ENCODE measurements at places on chromosomes 7 and 10.
A peak's percentile ranks its signal among the peaks of the same experiment; 100 is the strongest.

DNA sequence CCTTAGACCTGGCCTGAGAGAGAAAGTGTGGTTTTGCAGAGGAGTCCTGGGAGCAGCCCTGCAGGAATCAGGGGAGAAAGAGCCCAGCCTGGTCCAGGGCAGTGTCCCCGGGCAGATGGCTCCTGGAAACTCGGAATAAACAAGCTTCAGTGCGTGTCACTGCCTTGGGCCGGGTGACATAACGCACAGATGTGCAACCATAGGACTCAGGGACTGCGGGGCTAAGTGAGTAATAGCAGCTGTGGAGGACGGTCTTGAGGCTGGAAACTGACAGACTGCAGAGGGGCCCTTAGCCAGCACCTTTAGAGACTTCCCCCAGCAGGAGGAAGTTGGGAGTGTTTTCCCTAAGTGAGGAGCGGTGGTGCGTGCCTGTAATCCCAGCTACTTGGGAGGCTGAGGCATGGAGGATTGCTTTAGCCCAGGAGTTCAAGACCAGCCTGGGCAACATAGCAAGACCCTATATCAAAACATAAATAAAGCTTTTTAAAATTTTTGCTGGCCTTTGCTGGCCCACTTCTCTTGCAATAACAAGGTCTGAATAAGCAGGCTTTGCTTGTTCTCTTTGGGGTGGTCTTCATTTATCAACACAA lies 5.3 kb upstream of the CLIP2 start:
- no peak for DNase-seq

- DNase-seq: no peak
Measured at GRCh38 chr10:96138102-96138501, 8.0 kb downstream of the ZNF518A start.

- DNase-seq: no peak
Measured at GRCh38 chr7:74365322-74366022, 76.3 kb downstream of the CLIP2 start.

DNA sequence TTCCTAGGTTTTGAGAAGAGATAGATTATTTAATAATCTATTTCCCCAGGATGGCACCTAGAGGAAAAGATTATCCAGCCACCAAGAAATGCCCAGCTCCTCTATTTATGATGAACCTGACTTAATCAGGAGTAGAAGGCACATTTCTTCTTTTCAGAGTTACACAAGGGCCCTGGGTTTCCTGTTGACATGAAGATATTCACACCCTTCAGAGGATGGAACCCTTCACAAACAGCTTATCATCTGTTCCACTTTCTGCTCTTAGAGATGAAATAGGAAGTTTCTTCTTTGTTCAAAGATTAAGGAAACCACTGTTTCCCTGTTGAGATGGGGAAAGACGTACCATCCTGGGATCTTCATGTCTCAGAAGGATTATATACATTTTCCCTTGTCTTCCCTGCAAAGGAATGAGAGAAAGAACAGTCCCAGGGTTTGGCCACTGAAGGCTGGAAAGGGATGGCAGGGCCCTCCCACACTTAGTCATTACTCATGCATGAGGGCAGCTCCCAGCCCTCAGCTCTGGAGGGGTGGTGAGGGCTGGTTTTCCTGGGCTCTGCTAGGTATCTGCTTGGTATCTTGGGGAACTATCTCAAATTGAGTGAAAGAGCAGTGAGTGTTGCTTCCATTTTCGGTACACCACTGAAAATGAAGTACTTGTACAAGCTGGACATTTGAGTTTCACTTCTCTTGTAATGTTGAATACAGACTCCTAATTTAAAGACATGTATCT lies 64.0 kb downstream of the MTPAP start:
- DNase-seq: no peak

DNA sequence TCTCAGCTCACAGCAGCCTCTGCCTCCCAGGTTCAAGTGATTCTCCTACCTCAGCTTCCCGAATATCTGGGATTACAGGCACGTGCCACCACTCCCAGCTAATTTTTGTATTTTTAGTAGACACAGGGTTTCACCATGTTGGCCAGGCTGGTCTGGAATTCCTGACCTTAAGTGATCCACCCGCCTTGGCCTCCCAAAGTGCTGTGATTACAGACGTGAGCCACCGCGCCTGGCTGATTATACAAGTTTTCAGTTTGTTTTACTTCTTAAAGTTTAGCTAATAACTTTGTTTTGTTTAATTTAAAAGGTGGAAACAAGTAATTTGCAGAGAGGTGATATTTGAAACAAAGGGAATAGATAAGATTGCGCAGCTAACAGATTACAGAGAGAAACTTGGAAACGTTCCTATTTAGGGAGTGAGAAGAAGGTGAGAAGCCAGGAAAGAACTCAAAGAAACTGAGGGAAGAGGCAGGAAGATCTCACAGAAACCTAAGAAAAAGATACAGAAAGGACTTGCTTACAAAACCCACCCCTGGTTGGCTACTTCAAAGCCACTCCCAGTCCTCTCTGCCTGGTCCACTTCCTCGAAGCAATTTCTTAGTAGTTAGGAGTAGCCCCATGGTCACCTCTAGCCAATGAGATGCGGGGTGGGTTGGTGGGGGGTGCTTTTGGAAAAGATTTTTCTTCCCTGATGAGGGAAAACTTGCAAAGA lies 15.0 kb upstream of the PDLIM1 start:
- DNase-seq: no peak

GRCh38 chr10:86693721-86694369 lies 25.5 kb downstream of the LDB3 start:
- DNase-seq: no peak

GRCh38 chr7:157404845-157405481 lies 68.2 kb downstream of the DNAJB6 start:
- no peak for DNase-seq

GRCh38 chr10:75180592-75180991 lies 30.0 kb upstream of the VDAC2 start:
- DNase-seq: no peak

GRCh38 chr10:6734286-6734685 lies 154.2 kb upstream of the PRKCQ start:
- DNase-seq: no peak

- no peak for DNase-seq
Measured at GRCh38 chr10:114245121-114245791, 6.2 kb downstream of the VWA2 start.

- no peak for DNase-seq
Measured at GRCh38 chr10:52357971-52358370, 43.9 kb downstream of the DKK1 start.

GRCh38 chr10:48249004-48249762 lies 25.3 kb downstream of the FRMPD2 start:
- no peak for DNase-seq

- no peak for DNase-seq
Measured at GRCh38 chr7:113649556-113649955, 269.3 kb downstream of the PPP1R3A start.

DNA sequence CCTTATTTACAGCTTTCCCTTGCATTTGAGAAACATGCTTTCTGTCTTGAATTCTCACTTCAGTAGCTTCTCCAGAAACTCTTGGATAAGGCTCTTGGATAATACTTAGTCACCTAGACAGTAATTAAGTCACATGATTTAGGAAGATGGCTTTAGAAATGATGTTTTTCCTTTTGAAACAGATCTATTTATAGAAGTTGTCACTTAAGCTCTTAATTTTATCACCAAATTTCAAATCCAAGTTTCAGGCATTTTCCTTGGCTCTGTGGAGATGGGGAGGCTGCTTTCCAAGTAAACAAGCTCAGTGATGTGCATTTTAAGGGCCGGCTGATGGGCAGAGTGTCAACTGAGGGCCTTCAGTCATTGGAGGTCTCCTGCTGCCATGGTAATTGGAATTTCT lies 130.3 kb downstream of the SRI start:
- DNase-seq: no peak

GRCh38 chr7:144529269-144529926 lies 125.9 kb upstream of the NOBOX start:
- DNase-seq: no peak

GRCh38 chr7:115679976-115680375 lies 350.6 kb downstream of the TFEC start:
- no peak for DNase-seq

GRCh38 chr7:139580435-139580834 lies 57.0 kb downstream of the CLEC2L start:
- DNase-seq: no peak

GRCh38 chr10:125120053-125120710 lies 40.2 kb downstream of the CTBP2 start:
- no peak for DNase-seq

- no peak for DNase-seq
Measured at GRCh38 chr7:152624228-152624627, 51.7 kb downstream of the XRCC2 start.

- no peak for DNase-seq
Measured at GRCh38 chr10:4109469-4109868, 324.5 kb upstream of the KLF6 start.

GRCh38 chr10:121891103-121891502 lies 36.7 kb downstream of the ATE1 start:
- no peak for DNase-seq

GRCh38 chr7:115471891-115472290 lies 550.0 kb downstream of the MDFIC start:
- DNase-seq: no peak

- no peak for DNase-seq
Measured at GRCh38 chr7:79770063-79770462, 316.6 kb upstream of the MAGI2 start.

- peak; percentile 26 for DNase-seq
Measured at GRCh38 chr10:108544500-108545120, 1378.7 kb downstream of the XPNPEP1 start.

DNA sequence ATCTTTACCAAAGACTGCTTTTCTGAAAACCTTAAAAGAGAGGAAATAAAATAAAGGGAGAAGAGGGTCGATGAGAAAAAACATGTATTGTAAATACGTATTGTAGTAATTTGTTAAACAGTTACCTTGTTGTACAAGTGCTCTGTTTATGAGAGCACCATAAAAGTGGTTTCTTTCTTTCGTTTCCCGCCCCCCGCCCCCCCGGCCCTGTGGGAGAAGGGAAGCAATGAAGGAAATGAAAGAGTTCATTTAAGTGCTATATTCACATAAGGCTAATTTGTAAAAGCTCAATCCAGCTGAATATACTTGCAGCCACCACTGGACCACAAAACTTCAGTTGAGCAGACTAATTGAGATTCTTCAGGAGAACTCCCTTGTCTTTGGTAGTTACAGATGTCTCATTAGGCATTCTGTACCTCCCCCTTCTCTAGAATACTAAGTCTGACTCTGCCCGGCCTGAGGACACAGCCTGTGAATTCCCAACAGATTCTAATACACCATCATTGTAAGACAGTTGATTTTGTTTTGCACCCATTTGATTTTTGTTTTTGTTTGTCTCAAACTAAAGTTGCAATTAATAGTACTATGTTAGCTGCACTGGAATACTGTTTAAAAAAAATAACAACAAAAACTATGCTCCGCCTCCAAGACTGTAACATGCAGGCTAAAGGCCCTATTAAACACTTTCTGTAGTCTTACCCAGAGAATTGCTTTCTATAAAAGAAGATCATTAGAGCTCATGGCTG lies 124.9 kb downstream of the ARHGAP12 start:
- DNase-seq: no peak

GRCh38 chr10:75717126-75717916 lies 285.9 kb downstream of the LRMDA start:
- no peak for DNase-seq

DNA sequence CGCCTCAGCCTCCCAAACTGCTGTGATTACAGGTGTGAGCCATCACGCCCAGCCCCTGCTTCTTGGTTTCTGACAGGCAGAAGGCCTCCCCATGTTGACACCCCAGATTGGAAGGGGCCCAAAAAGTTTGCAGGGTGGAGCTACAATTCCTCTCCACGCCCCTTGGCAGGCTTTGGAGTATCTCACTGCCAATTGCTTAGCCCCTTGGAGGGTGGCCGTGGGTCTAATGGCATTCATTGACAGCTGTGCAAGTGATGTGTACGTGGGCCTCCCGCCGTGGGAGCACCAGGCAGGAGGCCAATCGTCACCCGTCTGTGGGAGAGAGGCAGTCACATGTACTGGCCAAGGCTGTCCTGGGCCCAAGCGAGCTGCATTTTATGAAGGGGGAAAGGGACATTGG lies 73.7 kb upstream of the PPIF start:
- no peak for DNase-seq

DNA sequence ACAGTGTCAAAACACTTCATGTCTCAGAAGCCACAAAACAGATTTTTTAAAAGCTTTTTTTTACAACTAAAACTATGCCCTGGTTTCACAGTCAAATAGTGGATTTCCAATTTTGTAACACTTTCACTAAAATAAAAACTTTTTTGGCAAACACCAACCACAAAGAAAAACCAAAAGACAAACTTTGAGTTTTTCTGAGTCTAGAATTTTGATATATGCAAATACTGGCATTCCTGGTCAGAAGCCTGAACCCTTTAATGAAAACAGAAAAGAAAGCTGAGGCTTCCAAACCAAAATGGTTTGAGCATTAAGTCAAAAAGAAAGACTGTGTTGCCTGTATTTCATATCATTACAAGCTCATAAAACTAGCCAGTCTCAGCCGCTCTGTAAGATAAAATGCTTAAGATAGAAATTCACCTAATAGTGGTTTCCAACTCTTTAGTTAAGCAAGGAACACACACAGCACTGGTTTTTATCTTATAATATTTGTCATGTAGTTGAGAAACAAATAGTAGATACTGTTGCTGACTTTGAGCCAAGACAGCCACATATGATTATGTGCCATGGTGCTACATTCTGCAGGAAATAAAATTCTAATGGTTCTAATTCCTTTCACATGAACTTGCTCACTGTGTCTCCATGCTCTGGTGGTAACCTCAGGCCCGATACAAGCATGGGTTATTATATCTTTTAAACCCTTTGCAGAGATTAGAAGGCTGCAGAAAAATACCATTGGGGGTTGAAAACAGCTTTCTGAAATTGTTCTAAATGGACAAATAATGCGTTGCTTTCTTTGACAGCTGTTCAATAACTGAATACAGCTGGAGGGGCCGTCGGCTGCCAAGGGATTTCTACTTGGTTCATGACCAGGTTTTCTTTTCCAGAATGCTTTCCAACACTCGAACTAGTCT lies 49.4 kb downstream of the FAM171A1 start:
- DNase-seq: no peak

DNA sequence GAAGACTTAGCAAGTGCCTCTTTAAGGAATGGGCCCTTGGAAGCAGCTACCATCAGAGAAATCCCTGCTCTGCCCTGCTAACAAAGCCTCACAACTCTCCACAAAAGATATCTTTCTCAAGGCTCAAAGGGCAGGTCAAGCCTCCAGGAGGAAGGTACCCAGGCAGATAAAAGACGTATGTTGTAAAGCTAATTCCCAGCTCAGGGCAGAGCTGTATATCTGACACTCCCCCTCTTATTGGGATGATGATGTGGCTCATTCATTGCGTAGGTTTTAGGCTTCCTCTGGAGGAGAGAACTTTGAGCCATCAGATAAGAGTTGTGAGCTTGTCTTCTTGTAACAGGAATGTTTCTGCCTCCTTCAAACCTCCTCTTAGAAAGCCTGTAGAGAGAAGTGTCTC lies 145.4 kb downstream of the CALN1 start:
- no peak for DNase-seq

GRCh38 chr7:91267171-91267955 lies 3.1 kb downstream of the FZD1 start:
- no peak for DNase-seq
